ENCODE measurements at places on chromosomes 5 and 9. TPM values are rescaled to one million over a fixed set of nuclear protein-coding genes. Genes with fewer than 3 reads are reported as not detected.
A peak's percentile ranks its signal among the peaks of the same experiment; 100 is the strongest.

DNA sequence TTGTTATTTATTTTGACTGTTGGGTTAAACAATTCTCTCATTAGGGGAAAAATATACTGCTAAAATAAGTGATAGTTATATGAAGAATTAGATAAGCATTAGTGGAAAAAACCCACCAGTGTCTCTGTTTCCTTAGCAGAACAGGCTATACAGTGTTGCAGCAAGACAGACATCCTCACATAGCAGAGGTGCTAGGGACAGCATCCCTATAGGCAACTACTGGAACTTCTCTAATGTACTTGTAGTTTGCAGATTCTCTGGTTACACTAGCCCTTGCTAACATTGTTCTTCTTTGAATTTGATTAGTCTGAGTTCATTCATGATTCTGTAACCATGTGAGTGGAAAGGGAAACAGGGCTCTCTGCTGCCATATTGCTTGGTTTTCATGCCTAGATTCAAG is 661.8 kb upstream of the RGMB start:
- no peak for DNase-seq

GRCh38 chr5:40735609-40736008 is 20.2 kb downstream of the TTC33 start:
- DNase-seq = no peak

DNA sequence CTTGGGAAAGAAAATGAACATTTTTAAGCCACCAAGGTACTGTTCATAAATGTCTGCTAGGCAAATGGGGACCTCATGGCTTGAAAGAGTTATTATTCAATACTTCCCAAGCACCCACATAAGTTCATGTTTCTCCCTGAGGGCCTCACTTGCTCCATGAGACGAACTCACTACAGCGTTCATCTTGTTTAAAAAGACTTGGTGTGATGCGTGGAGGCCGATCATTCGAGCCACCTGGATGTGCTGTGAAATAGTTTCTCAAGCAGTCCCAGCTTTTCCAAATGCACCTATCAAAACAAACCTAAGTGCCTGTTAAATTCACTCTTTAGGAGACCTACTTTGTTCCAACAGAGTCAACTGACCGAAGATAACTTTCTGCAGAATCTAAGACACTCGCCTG is 103.2 kb downstream of the LHFPL2 start:
- no peak for DNase-seq

DNA sequence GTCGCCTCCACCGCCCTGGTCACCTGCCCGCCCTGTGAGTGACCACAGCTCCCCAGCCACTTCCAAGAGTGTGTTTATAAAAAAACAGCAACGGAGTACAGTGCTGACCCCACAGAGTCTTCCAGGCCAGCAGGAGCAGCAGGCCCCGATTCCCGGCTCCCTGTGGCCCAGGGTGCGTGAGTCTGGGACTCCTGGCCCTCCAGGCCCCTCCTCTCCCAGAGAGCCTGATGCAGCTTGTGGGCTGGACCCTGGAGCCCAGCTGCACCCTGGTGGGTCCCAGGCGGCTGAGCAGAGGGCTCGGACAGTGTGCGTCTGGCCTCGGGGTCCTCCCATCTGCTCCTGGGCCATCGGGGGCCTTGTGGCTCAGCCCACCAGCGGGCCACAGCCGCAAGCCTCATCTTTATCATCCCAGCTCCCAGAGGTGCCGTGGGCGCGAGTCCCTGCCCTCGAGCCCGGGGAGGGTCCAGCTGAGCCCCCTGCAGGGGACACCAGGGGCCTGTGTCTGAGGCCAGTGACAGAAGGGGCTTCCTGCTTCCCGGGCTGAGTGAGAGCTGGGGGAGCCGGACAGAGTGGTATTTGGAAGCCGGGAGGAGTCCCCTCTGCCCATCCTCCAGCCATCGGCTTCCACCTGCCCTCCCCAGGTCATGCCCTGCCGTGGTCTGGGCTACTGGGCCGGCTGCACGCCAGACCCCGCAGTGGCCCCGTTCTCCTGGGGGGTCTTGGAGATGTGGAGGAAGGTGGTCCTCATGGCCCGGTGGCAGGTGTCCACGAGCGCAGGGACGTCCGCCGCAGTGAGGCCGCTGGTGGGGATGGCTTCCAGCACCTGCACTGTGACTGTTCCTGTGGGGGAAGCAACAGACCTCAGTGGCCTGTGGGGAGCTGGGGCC is 10.6 kb downstream of the EGFL7 start:
- no peak for DNase-seq

DNA sequence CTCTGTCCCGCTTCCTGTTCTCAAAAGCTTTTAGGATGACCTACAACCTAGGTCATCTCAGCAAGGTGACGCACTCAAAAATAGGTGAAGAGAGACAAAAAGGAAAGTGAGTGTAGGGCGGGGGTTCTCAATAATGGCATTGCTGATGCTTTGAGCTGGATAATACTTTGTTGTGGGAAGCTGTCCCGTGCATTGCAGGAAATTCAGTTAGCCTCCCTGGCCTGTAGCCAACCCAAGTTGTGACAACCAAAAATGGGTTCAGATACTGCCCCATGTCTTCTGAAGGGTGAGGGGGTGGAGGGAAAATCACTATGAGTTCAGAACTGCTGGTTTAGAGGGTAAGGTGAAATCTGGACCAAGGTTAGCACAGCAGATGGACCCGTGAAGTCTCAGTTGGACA is 151.4 kb downstream of the MAST4 start:
- DNase-seq = no peak

Gene FEM1C
- total RNA-seq = 5.2 TPM

Gene ZNF300
- 2.4 TPM for total RNA-seq

Gene KCNV2
- not detected for total RNA-seq

Gene SLC6A19
- total RNA-seq = not detected

- no peak for DNase-seq
Observed at GRCh38 chr9:95458666-95459065, 58.1 kb downstream of the PTCH1 start.

- DNase-seq = peak; percentile 23
Observed at GRCh38 chr9:87812375-87813118, 70.1 kb upstream of the SPATA31E1 start.

DNA sequence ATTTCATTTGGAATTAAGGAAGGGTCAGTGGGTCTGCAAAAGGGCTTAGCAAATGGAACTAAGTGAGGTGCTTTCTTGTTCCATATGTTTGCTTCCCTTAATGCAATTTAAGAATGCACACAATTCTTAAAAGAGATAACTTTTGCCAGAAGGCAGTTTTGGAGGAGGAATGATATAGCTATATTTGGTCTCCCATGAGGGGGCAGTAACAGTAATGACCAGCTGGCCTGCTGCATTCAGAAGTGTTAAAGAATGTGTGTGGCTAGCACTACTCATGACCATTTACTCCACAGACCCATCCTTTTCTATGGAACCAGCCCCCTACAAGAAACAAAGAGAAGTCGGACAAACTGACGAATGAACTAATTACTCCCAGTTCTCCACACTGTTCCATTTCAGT is 638.9 kb downstream of the RAB3C start:
- DNase-seq = no peak

Gene PLEKHG4B
- not detected for total RNA-seq

GRCh38 chr9:8268216-8268878 is 468.8 kb upstream of the DMAC1 start:
- DNase-seq = no peak

DNA sequence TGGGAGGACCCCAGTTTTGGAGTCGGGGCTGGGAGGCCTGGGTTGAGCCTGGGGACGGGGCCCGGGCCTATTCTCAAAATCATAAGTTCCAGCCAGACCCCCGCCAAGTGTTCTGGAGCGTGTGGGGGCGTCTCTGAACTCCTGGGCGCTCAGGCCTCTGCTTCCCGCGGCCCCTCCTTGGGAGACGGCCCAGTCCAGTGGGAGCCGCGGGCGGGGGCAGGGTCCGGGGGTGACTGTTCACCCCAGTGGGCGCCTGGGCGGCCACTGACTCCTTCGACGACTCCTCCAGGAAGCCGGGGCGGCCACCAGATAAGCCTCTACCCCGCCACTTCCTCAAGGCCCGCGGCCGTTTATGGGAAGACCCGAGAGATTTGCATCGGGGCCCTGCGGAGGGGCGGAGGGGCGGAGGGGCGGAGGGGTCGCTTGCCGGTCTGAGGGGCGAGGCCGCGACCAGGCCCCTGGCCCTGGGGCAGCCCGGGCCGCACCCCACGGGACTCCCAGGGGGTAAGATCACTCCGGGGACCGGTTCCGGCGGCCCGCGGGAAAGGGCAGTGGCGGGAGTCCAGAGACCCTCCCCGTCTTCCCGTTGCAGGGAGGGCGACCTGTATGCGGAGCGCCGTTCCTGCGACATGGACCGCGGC is 655 bp downstream of the TOR4A start:
- DNase-seq = no peak

GRCh38 chr5:42761791-42762190 is 5.2 kb downstream of the CCDC152 start:
- DNase-seq = no peak

- peak; percentile 11 for DNase-seq
Observed at GRCh38 chr9:94139672-94140417, 55.6 kb downstream of the PTPDC1 start.
